ENCODE measurements at places on chromosomes 5 and 9.

DNA sequence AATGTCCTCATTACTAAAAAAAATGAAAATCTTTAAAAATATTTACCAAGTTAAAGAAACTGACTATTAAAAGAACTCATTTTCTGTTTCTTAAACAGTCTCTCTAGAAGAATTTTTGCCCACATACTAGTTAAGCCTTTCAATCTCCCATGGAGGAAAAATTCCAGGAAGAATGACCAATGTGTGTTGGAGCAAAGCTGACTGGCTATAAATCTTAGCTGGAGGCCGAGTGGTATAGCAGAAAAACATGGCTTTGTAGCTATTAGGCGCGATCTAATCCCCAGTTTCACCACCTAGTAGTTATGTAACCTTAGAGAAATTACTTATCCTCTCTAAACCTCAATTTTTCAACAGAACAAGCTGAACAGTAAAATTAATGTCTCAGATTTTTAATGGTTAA lies 135.5 kb upstream of the PRLR start:
- no peak overlapping the region for H3K27ac ChIP-seq
- DNase-seq = no peak
- H3K36me3 ChIP-seq = no peaks in the 10 kb centered on the region
- no peaks in the 10 kb centered on the region for H3K27me3 ChIP-seq

DNA sequence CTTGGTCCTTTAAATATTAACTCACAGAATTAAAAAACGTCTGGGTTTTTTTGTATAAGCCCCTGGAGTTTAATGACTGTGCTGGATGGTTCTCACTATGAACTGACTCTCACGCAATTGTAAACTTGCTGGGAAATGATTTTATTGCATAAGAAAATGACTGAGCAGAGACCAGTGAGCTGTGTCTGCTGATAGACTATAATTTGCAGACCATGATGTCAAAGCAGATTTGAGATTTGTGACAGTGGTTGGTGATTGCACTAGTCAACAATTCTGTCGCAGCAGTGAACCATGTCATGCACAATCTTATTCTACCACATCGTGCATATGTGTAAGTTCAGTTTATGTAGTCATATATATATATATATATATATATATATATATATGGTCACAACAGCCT lies 85.7 kb upstream of the C9orf72 start:
- no peaks in the 10 kb centered on the region for H3K36me3 ChIP-seq
- peaks cover 5% of the 10 kb centered on the region for H3K27me3 ChIP-seq
- H3K27ac ChIP-seq = no peak overlapping the region
- H3K4me3 ChIP-seq = no peak overlapping the region
- DNase-seq = no peak

DNA sequence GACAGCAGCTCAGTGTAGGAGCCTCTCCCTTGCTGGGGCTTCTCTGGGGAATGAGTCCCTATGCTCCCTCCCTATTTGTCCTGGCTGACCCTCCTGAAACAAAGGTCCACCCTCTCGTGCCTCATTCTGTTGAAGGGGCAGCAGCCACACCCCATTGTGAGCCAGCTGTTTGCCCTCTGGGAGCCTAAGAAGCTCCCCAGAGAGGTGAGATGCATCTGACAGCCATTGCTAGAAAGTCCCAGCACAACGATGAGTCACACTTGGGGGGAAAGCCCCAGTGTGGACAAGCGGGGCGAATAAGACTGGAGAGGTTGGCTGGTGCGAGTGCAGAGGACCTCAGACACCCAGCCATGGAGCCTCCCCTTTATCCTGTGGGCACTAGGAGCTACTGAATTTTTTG lies 101.4 kb downstream of the PPARGC1B start:
- H3K4me3 ChIP-seq = no peak overlapping the region
- H3K4me1 ChIP-seq = peaks cover 20% of the 10 kb centered on the region
- DNase-seq = peak; percentile 69

DNA sequence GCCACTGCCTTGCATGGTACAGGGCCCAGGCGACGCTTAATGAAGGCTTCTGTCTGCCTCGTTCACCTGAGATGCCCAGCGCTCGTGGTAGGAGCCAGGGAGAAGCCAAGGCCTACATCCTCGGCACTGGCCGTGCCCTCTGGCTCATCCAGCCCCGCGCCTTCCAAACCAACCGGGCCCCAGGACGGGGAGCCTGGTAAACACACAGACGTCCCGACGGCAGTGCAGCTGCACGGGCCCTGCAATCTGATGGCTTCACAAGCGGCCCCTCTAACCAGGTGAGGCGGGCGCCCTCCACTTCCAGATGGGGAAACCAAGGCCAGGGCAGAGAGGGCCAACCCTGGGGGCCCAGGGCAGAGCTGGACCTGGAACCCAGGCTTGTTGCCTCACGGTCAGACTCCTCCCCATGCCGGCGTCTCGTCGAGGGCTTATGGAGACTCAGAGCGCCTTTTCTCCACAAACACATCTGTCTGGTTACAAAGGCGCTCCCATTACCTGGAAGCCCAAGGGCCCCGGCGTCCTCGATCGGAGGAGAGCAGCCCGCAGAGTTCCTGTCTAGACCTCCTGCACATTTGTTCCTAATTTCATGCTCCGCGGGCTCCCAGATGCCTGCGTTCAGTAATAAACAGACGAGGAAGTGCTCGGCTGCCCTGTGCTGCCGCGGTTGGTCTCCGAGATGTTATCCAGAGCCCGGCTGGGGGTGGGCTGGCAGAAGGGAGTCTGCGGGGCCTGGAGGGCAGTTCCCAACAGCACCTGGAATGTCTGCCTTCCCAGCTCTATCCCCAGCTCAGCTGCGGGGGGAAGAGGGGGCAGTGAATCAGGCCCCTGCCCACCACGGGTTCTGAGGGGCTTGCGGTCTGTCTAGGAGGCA lies 23.5 kb downstream of the FAM163B start:
- H3K27ac ChIP-seq = no peak overlapping the region
- H3K36me3 ChIP-seq = no peaks in the 10 kb centered on the region
- no peak for DNase-seq
- H3K27me3 ChIP-seq = peaks cover 25% of the 10 kb centered on the region
- H3K4me1 ChIP-seq = no peaks in the 10 kb centered on the region

- DNase-seq = no peak
- peaks cover 2% of the 10 kb centered on the region for H3K27me3 ChIP-seq
- H3K27ac ChIP-seq = no peak overlapping the region
- H3K4me1 ChIP-seq = no peaks in the 10 kb centered on the region
Measured at GRCh38 chr9:4124266-4124665, 175.6 kb downstream of the GLIS3 start.

GRCh38 chr5:136133222-136133921 lies 727 bp downstream of the SMAD5 start:
- peak overlapping the region; percentile 85 for H3K4me3 ChIP-seq
- H3K4me1 ChIP-seq = peaks cover 26% of the 10 kb centered on the region
- H3K36me3 ChIP-seq = no peaks in the 10 kb centered on the region

- DNase-seq = no peak
- H3K27me3 ChIP-seq = no peaks in the 10 kb centered on the region
- H3K27ac ChIP-seq = peak overlapping the region; percentile 10
- H3K4me3 ChIP-seq = no peak overlapping the region
- H3K36me3 ChIP-seq = no peaks in the 10 kb centered on the region
Measured at GRCh38 chr9:106102821-106103220, 408.5 kb downstream of the TMEM38B start.

DNA sequence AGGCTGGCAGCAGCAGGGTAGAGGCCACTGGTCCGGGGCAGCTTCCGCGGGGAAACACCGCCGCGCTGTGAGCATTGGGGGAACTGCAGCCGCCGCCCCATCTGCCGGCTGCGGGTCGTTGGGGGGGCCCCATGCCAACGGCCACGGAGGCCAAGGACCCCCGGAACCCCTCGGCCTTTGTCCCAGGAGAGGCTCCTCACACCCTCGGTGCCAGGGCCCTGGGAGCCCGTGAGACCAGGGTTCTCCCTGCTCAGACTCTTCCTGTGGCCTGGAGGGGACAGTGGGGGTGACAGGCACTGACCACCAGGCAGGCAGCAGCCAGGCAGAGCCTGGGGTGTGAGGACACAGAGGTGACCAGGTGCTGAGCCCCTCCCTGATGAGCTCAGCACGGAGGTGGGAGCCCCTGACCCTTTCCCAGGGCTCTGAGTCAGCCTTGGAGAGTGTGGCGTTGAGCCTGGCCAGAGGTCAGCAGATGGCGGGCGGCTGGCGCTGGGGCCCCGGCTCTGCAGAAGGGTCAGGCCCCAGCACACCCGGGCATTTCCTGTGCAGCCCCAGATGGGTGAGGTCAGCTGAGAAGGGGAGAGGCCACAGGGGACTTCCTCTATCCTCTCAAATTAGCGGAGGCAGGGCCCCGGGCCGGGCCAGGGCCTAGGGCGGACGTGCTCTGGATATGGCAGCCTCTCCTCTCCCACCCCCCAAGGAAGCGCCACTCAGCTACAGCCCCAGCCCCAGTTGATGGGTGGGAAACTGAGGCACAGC lies 17.9 kb upstream of the EGFL7 start:
- H3K27ac ChIP-seq = no peak overlapping the region
- DNase-seq = peak; percentile 54
- H3K27me3 ChIP-seq = peaks cover 33% of the 10 kb centered on the region
- H3K4me1 ChIP-seq = no peaks in the 10 kb centered on the region
- H3K4me3 ChIP-seq = no peak overlapping the region
- no peaks in the 10 kb centered on the region for H3K36me3 ChIP-seq

DNA sequence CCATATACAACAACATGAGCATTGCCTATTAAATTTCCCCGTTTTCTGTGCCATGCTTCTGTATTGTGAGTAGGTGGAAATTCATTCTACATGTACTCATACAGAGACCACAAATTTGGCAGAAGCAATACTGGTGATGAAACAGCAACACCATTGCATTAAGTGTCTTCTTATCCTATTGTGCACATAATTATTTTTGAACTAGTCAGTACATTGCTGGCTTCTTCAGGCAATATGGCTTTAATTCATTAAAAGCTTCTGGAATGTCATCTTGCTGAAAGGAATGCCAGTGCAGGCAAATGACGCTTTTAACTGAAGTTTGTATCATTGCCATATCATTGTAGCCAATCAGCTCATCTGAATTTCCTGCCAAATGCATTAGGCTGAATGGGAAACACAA lies 82.6 kb downstream of the KIAA1958 start:
- DNase-seq = no peak
- H3K27ac ChIP-seq = no peak overlapping the region
- peaks cover 4% of the 10 kb centered on the region for H3K4me1 ChIP-seq
- H3K36me3 ChIP-seq = no peaks in the 10 kb centered on the region

All from activated T-helper 1 cell treated with anti-CD3 and anti-CD28 coated beads, Interleukin-12 subunit alpha, Interleukin-12 subunit beta, Interleukin-2, Interleukin-4 antibody, amounts not matched to agents 30 ng/mL and 10 ng/mL and 1 ng/mL, durations not matched to agents 14 hours and 24 hours and 36 hours (primary cell).